ENCODE measurements at places on chromosomes 7 and 10.

DNA sequence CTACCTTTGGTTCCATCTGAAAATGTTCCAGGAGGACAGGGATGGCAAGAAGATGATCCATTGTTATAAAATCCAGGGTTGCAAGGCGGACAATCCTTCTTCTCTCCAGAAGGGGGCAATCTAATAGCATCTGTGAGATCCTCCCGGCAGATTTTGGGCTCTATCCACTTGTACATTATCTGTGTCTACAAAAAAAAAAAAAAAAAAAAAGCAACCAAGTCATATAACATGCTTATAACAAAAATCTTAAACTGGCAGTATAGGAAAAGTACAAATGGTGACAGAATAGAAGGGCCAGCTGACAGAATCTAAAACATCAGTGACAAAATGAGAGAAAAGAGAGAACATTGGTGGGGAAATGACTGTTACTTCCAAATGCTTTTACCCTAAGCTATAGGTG is 132.7 kb downstream of the ELAPOR2 start:
- peak; percentile 25 for DNase-seq

DNA sequence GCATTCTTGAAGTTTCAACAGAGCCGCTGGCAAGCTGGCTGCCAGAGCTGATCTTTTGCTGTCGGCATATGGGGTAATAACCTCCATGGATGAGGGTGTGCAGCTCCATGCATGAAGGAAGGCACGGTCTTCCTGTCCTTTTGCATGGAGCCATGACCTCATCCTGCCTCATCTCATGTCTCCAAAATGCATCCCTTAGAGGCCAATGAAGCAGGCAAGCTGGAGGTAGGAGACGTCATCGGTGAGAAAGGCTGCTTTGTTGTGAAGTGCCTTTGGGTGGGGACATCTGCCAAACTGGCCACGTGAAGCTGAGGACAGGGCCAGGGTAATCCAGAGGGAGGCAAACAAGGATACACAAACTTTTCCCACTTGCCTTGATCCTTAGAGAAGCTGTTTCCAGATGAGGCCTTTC is 161.5 kb upstream of the TBX20 start:
- DNase-seq, result no peak

GRCh38 chr10:127125331-127125730 is 71.1 kb downstream of the INSYN2A start:
- DNase-seq, result peak; percentile 22

- DNase-seq, result no peak
These were observed 113.7 kb downstream of the CDK14 start for GRCh38 chr7:90709501-90710465.

- no peak for DNase-seq
These were observed 308.1 kb downstream of the WDR37 start for GRCh38 chr10:1364151-1364910.

DNA sequence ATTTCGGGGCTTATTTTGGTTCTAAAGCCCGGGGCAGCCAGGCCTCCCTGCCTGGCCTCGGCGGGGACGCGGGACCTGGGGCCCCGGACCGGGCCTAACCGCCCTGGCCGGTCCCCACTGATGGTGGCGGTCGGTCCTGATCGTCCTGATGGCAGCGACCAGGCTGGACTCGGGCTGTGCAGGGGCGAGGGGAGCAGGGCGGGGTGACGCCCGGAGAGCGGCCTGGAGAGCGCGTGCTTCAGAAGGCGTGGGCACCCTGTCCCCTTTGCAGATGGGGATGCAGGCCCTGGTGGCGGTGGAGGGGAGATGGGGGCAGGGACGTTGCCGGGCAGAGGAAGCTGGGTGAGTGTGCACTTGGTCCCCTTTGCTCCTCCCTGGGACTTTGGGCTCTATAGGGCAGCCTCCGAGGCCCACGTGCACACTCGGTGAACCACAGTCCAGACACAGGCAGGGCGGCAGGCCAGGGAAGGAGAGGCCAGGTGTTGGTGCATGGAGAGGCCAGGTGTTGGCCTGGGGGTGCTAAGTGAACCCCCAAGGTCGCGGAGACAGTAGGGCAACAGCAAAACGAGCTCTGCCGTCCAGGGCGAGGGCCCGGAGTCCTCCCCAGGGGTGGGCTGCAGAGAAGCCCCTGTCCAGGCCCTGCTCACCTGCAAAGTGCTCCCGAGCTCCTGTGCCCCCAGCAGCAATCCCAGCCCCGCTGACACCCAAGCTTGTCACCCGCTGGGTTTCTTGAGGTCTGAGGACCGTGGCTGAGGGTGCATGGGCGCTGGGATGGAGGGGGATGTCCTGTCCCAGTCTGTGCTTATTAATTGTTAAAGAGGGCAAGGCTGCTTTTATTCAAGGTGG is 42.4 kb upstream of the FAM20C start:
- DNase-seq, result peak; percentile 65

DNA sequence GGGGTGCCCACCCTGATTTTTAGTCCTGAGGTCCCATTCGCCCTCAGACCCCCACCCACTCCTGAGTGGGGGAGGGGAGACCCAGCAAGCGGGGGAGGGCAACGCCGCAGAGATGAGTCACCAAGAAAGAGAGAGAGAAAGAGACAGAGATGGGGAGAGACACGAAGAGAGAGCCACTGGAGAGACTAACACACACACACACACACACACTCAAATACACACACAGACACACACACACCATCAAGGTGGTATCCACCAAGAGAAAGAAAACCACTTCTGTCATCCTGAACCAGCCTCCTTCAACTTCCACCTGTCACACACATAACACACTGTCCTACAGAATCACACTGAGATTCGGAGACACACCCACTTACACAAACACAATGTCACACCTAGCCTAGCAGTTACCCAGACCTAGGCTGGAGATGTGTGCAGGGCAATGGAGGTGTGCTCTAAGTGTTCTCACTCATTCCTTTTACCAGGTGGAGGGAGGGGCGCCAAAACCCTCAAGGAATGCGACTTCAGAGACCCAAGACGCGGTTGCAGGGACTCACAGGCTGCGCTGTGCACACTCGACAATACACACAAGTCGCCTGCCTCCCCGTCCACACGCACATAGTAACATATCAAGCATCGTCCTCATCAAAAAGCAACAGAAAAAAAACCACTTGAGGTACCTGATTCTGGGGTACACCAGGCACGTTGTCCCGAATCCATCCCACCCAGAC is 3.9 kb upstream of the VGF start:
- DNase-seq, result no peak

- DNase-seq, result no peak
These were observed 18.1 kb upstream of the ZNF273 start for GRCh38 chr7:64884913-64885370.
